ENCODE measurements at places on chromosomes 12 and 14. TPM values are rescaled to one million over a fixed set of nuclear protein-coding genes. Genes with fewer than 3 reads are reported as not detected.

DNA sequence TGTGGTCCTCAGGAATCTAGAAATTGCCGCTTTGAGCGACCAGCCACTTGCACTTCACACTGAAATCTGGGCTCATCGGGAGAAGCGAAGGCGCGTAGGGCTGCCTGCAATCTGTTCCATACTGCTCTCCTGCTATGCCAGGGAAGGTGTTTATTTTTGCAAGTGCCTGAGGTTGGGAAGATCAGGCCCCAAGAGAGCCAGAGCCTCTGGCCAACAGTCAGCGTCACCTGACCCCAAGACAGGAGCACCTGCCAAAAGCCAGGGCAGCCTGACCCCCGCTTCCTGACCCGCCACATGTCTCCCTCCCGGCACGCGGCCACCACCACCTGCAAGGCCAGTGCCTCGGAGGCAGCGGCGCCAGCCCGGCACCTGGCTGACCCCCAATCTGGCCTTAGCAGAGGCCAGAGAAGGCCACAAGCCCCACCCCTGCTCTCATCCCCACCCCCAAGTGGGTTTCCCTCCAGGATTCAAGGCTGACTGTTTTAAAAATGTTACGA lies 94.4 kb downstream of the CHGA start:
- DNase-seq: peak; percentile 84

GRCh38 chr14:56292970-56293369 lies 174.8 kb downstream of the PELI2 start:
- no peak for DNase-seq

Gene PYGL
- total RNA-seq: 4.8 TPM

DNA sequence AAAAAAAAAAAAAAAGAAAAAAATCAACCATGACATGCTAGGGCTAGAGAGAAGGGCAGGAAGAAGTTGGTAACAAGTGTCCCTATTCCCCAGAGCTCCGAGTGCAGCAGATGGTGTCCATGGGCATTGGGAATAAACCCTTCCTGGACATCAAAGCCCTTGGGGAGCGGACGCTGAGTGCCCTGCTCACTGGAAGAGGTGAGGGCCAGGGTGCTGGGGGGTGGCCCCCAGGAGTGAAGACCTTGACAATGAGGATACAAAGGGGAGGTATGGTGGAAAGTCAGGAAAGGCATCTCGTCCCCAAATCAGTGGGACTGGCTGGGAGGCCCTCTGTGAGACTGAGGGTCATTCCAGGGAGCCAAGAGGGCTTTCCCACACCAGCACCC lies 11.6 kb downstream of the ZNF219 start:
- no peak for DNase-seq

- no peak for DNase-seq
These were observed 57.9 kb downstream of the PPP2R5C start for GRCh38 chr14:101819251-101819990.

All from gastrocnemius medialis (tissue), 4 donors.